ENCODE measurements at places on chromosomes 4 and X.

DNA sequence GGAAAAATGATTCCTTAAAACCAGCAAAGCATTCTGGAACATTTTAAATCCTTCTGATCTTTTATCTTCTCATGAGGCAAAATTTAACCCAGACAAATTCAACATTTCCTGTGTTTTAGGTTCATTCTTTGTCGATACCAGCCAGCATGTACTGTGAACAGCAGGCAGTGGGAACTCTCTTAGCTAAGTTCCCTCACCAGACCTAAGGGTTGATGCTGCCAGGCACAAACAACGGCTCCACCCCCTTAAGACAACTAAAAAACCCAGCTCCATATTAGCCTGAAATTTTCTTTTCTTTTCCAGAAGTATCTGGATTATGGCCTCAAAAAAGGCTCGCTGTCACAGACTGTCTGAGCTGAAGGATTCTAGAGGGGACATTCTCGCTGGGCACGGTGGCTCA lies 2.4 kb upstream of the RBM47 start:
- DNase-seq = no peak

GRCh38 chrX:15567886-15568616 lies 32.7 kb downstream of the ACE2 start:
- no peak for DNase-seq

DNA sequence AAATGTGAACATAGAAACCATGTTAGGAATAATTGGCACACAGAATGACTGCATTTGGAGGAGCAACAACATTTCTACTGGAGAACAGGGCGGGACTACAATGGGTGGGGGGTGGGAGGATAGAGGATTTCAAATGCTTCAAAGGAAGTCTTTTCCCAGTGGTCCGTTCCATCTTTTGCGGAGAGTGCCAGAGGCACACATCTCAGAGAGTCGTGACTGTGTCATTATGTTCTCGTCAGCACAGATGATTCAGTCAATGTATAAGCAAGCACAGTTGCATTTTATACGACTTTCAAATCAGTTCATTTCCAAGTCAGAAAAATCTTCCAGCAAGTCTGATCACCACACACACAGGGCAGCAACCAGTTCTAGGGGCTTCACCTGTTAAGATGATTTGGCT lies 22.7 kb upstream of the GPR50 start:
- no peak for DNase-seq

GRCh38 chr4:179116581-179116980 lies 1674.3 kb upstream of the AGA start:
- DNase-seq = no peak

DNA sequence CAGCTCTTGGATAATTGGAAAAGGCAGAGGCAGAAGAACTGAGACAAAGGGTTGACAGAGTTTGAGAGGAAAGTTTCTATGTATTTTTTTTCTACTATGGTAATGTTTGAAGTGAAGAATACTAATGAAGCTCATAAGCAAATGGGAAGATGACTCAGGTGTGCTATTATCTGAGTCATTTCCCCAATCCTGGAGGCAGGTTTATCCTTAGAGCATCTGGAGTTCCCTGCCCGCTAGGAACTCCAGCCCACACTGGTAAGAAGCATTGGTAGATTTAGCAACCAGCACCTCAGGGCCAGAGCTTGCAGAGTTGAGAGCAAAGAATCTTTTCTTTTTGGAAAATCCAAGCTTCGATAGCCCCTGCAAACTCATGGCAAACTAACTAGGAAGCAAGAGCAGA lies 55.2 kb downstream of the DOCK11 start:
- DNase-seq = no peak

DNA sequence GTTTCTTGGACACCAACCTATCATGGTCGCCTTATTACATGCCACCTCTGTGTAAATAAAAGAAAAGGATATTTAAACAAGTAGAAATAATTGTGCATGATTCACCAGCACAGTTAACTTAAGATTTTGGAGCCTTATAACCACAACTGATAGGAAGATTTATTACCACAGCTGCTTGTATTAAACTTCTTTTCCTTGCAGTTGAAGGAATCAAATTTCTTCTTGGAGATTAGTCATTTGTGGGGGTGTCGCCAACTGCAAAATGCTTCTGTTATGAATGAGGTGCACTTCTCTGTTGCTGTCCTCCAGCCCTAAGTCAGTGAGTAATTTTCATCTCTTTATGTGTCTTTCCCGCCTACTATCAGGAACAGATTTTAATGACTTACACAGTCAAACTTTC lies 73.3 kb downstream of the OR13H1 start:
- no peak for DNase-seq

Measured in cerebellum (tissue), 4 donors.